ENCODE measurements at places on chromosomes 1 and 21.

- DNase-seq: no peak
Measured at GRCh38 chr1:107623431-107623830, 341.5 kb downstream of the VAV3 start.

DNA sequence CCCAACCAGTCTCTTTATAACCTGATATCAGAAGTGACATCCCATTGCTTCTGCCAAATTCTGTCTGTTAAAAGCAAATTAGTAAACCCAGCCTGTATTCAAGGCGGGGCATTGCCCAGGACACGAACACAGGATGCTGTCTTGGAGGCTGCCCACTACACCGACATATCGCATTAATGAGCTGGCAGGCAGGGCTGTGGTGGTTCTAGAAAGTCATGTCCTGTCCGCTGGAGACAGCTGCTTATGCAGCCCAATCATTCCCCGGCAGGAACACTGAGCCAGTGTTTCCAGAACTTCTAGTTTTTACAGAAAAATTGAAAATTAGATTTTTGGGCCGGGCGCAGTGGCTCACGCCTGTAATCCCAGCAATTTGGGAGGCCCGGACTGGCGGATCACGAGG, 19.3 kb downstream of the C1orf167 start:
- DNase-seq: no peak

GRCh38 chr1:169957884-169958283, 64.2 kb upstream of the SCYL3 start:
- no peak for DNase-seq

DNA sequence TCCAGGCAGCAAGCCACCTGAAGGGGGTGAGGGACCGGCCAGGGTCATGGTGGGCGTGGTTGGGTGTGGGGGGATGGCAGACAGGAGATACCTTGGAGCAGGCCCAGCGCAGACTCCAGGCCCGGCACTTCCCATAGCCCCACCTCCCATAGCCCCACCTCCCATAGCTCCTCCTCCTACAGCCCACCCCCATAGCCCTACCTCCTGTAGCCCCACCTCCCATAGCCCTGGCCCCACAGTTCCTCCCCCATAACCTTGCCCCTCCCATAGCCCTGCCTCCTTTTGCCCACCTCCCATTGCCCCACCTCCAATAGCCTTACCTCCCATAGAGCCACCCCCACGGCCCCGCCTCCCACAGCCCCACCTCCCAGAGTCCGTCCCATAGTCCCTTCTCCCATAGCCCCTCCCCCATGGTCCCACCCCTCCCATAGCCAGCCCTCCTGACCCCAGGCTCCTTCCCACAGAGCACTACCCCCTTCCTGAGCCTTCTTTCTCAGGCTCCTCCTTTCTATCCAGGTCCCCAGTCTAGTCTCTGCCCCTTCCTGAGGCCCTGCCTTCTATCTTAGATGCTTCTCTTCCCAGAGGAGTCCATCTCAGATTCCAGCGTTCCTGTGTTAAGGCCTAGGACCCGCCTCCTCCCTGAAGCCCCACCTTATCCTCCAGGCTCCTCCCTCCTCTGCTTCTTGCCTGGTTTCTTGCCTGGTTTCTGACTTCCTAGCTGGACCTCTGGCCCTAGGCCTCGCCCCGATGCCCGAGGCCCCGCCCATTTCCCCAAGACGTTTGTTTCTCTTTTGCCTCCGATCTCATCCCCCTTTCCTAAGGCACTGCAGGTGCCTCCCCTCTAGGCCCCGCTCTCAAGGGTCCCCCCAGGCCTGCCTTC, 46.8 kb downstream of the PTPRU start:
- no peak for DNase-seq

DNA sequence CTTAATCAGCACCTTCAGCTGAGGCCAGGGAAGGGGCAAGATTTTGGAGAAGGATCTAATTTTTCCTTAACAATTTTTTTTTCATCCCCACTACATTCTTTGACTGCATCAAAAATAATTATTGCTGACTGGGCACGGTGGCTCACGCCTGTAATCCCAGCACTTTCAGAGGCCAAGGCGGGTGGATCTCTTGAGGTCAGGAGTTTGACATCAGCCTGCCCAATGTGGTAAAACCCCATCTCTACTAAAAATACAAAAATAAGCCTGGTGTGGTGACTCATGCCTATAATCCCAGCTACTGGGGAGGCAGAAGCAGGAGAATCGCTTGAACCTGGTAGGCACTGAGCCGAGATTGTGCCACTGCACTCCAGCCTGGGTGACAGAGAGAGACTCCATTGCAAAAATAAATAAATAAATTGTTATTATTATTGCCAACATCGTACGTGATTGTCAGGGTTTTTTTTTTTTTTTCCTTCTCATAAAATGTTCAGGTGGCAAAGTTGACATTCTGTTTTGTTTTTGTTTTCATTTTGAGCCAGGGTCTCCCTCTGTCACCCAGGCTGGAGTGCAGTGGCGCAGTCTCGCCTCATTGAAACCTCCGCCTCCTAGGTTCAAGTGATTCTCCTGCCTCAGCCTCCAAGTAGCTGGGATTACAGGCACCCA, 37.3 kb upstream of the MORC3 start:
- DNase-seq: no peak

- no peak for DNase-seq
Measured at GRCh38 chr21:45258466-45258865, 29.2 kb downstream of the POFUT2 start.

GRCh38 chr21:41342035-41342434, 19.8 kb upstream of the MX2 start:
- DNase-seq: no peak

DNA sequence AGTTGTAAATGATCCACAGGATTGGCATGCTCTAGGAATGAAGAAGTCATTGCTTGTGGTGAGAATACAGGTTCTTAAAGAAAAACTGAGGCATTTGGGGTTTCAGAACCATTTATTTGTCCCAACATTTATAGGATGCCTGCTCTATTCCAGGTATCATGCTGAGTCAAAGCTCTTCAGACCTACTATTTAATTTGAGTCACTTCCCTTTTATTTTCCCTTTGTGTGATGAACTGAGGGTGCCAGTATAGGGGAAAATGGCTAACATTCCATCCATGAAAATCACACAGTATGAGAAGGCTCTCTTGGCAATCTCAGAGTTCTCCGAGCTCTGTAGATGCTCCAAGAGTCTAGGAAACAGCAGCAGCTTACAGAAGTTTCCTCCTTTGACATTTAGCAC, 110.4 kb downstream of the RNF220 start:
- DNase-seq: no peak

DNA sequence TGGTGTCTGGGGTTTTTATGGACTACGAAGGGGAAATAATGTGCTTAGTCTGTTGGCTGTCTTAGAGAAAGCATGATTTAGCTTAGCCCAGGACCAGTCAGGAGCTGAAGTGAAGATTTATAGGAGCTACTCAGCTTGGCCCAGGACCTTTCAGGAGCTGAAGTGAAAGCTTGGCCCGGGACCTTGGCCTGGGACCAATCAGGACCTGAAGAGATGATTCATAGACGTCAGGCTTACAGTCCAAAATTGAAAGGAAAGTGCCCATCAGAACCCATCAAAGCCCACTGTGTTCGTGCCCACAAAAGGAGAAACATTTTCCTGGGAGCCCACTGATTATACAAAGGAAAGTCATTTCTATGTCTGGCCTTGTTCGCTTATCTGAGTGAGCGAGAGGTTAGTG, 35.6 kb downstream of the MSTO1 start:
- DNase-seq: no peak

GRCh38 chr1:17186216-17186909, 18.6 kb upstream of the PADI1 start:
- DNase-seq: no peak

DNA sequence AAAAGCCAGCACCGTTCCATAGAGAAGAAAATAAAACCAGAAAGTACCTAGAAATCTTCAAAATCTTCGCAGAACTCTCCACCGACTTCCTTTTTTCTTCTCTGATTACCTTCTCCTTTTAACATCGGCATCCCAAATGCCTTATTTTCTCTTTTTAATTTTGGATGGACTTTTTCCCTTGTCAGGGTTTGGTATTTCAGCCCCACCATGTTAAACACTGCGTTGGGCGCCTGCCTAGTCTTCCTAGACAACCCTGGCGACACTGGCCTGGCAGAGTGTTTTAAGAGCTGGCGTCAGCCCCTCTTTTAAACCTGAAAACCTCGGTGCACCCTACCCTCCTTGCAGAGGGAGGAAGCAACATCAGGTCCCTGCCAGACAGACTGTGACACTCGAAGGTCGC, 66.0 kb upstream of the EFHD2 start:
- DNase-seq: no peak

DNA sequence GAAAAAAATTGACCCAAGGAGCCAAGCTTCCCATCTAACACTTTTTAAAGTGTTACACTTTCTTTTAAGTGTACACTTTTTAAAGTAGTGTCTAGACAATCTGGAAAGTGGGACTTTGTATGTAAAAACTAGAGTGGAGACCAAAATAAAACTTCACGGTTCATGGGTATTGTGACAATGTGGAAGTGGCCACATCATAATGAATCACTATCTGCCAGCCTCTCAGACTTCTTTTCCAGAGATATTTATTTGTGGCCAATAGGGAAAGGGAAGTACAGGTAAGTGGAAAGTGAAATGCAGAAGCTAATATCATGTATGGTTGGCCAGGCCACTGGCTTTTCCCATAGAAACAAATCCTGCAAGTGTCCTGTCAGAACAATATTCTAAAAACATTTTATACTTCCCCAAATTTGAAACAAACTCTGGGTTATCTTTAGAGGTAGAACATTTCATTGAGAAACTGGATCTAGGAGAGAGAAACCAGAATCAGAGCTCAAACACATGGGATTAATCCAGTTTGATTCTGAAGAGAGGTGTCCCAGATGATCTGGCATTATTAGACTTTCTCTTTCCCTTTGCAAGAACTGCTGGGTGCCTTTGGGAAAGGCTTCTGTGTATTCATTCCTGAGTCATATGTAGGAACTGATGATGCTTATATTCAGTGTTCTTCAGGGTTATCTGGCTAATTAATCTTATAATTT, 2.0 kb downstream of the TNFSF18 start:
- DNase-seq: no peak

DNA sequence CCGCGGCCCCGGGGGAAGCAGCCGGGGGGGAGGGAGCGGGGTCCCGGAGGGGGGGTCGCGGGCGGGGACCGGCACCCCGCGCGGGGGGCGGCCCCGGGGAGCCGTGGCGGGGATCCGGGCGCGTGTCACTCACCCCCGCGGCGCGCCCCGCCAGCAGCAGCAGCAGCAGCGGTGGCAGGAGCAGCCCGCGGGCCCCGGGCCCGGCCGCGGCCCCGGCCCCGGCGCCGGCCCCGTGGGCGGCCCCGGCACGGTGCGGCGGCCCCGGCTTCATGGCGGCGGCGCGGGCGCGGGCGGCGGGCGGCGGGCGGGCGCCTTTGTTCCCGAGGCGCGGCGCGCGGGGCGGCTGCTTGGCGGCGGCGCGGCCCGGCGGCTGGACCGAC, 252 bp downstream of the SDC3 start:
- no peak for DNase-seq

GRCh38 chr1:15808955-15809354, 1.5 kb upstream of the UQCRHL start:
- no peak for DNase-seq

- DNase-seq: no peak
Measured at GRCh38 chr1:157348538-157349480, 203.5 kb downstream of the FCRL5 start.

DNA sequence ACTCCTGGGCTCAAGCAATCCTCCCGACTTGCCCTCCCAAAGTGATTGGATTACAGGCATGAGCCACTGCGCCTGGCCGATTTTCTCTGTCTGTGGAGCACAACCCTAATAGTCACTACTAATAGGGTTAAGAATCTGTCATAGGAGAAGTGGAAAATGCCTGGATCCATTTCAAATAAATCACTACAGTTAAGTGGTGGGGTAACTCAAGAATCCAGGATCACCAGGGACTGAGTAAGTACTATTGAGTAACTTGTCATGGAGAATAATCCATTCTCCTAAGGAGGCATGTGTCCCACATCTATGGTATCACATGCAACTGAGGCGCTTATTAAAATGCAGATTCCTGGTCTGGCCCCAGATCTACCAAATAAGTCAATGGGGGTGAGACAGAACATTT, 53.2 kb downstream of the OPTC start:
- no peak for DNase-seq

DNA sequence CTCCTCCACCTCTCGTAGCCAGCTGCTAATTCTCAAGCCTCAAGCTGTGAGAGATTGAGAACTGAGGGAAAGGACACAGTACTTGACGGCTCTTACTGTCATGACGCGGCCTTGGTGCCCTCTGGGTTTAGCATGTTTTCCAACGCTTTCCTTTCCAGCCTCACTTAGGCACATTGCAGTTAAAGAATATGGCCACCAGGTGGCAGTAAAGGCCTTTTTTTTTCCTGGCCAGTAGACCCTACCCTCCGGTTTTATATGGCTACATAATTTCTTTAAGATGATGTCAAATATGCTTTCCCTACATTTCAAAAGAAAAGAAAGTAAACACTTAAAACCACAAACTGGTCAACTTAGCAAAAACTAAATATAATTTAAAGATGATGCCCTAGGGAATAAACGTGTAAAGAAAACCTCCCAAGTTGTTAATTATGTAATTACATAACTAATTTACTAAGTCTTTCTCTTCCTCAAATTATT, 56.8 kb upstream of the PRDX6 start:
- DNase-seq: peak; percentile 72

DNA sequence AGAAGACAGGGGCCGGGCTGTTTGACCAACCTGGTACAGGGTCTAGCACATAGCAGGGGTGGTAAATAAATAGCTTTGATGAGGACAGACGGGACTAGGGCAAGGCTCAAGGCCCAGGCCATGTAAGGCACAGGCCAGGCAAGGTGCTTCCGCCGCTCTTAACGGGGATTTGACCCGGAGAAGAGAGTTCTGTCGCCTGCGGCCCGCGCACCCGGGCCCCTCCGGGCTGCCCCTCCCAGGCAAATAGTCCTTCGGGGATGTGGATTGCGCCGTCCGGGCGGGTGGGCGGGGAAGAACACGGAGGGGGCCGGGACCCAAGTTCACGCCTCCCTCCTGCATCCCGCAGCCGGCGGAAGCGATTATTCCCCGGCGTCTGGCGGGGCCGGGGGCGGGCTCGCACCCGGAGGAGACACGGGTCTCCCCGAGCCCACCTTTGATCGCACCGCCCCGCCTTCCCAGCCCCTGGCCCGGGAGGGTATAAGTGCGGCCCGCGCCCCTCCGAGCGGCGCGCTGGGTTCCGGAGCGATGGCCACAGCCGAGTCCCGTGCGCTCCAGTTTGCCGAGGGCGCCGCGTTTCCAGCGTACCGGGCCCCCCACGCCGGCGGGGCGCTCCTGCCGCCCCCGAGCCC, at the start of gene MIXL1:
TSS of gene MIXL1 (plus strand) at position 508 of the 629 bp plus-strand sequence. CDS start at position 526, 18 bp downstream.
- DNase-seq: no peak
